ENCODE measurements at places on chromosomes 3 and 15.

DNA sequence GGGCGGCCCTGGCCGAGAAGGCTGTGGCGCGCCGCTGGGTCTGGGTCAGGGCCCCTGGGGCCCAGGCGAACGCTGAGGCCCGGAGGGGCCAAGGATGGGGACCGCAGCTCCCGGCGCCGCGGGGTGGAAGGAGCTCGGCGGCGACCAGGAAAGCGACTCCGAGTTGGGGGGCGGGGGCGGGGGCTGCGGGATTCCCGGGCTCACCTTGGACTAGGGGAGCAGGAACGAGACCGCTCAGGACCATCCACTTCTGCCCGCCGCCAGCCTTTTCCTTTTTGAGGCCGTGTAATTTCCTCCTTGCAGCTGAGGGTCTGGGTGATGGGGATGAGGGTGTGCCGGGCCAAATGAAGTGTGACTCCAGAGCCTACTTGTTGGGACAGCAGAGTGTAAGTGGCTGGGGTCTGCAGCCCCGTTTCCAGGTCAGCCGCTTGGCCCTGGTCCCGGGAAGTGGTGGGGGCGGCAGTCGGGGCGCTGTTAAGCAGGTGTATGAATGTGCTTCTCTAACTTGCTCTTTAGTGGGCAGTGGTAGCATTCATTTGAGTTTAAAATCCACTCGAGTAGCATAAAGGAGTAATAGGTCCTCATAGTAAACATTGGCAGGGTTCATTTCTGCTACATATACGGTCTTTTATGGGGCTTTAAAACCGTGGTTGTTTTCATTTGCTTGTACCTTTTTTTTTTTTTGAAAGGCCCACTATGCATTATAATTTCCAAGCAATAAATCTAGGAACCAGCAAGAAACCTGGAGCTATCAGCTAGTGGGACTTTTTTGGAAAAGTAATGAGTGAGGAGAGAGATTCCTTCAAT, 717 bp downstream of the PXK start:
- peak overlapping the region; percentile 79 for H3K4me3 ChIP-seq
- no peaks in the 10 kb centered on the region for H3K36me3 ChIP-seq
- no peaks in the 10 kb centered on the region for H3K27me3 ChIP-seq
- peak overlapping the region; percentile 54 for H3K27ac ChIP-seq

- DNase-seq: no peak
- no peak overlapping the region for H3K27ac ChIP-seq
- H3K36me3 ChIP-seq: peaks cover 2% of the 10 kb centered on the region
Measured at GRCh38 chr15:55348281-55348778, 29.3 kb downstream of the PIGB start.

- no peak overlapping the region for H3K27ac ChIP-seq
- no peak overlapping the region for H3K4me3 ChIP-seq
- peaks cover 5% of the 10 kb centered on the region for H3K4me1 ChIP-seq
- H3K27me3 ChIP-seq: no peaks in the 10 kb centered on the region
- peak; percentile 69 for DNase-seq
- H3K36me3 ChIP-seq: no peaks in the 10 kb centered on the region
Measured at GRCh38 chr3:124429129-124429815, 301.0 kb upstream of the UMPS start.

GRCh38 chr3:105656651-105657504, 211.9 kb downstream of the CBLB start:
- peaks cover 6% of the 10 kb centered on the region for H3K4me1 ChIP-seq
- no peaks in the 10 kb centered on the region for H3K27me3 ChIP-seq
- H3K4me3 ChIP-seq: no peak overlapping the region
- H3K36me3 ChIP-seq: peaks cover 23% of the 10 kb centered on the region
- H3K27ac ChIP-seq: peak overlapping the region; percentile 27

GRCh38 chr3:33007776-33008175, 56.3 kb downstream of the CCR4 start:
- H3K27ac ChIP-seq: no peak overlapping the region
- DNase-seq: no peak
- no peak overlapping the region for H3K4me3 ChIP-seq

- no peak overlapping the region for H3K27ac ChIP-seq
- H3K27me3 ChIP-seq: no peaks in the 10 kb centered on the region
- no peak for DNase-seq
- H3K4me1 ChIP-seq: peaks cover 12% of the 10 kb centered on the region
- no peaks in the 10 kb centered on the region for H3K36me3 ChIP-seq
Measured at GRCh38 chr3:34955680-34956079, 683.6 kb upstream of the ARPP21 start.

DNA sequence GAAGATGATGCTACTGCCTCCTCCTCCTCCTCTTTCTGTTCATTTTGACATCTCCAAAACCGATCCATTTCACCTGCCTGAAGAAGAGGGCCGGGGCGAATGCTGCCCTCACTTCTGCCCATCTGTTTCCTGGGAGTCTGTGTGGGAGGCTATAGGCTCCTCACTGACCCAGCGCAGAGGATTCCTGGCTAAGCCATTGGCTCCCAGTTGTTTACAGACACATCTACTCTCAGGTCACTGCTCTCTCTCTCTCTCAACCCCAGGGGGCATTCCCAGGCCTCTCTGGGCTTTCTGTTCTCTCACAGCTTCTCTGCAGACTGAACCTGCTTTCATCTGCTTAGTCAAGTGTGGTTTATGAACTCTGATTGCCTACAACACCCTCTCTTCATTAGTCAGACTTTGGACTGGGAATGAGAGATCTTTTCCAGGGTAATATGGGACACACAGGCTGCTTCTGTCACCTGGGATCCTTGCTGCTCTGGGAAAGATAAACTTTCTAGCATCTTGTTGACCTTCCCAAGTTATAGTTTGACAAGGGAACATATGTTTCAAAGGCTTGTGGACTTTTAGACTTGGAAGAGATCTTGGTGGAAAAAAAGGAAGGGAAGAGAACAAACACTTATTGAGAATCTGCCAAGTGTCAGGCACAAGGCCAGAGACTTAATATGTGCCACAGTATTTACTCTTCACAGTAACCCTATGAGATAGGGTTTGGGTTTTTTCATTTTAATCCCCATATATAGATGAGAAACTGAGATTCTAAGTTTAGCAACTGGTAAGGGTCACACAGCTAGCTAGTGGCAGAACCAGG, 30.2 kb upstream of the USP3 start:
- H3K4me3 ChIP-seq: no peak overlapping the region
- no peaks in the 10 kb centered on the region for H3K36me3 ChIP-seq
- H3K4me1 ChIP-seq: peaks cover 25% of the 10 kb centered on the region
- peak overlapping the region; percentile 0 for H3K27ac ChIP-seq
